ENCODE measurements at places on chromosomes 5 and 9. TPM values are rescaled to one million over a fixed set of nuclear protein-coding genes. Genes with fewer than 3 reads are reported as not detected.

- no peak overlapping the region for H3K27ac ChIP-seq
- H3K4me3 ChIP-seq, result no peak overlapping the region
- no peak for DNase-seq
- no peaks in the 10 kb centered on the region for H3K36me3 ChIP-seq
These were observed 175.7 kb downstream of the ARHGAP26 start for GRCh38 chr5:142945845-142946244.

DNA sequence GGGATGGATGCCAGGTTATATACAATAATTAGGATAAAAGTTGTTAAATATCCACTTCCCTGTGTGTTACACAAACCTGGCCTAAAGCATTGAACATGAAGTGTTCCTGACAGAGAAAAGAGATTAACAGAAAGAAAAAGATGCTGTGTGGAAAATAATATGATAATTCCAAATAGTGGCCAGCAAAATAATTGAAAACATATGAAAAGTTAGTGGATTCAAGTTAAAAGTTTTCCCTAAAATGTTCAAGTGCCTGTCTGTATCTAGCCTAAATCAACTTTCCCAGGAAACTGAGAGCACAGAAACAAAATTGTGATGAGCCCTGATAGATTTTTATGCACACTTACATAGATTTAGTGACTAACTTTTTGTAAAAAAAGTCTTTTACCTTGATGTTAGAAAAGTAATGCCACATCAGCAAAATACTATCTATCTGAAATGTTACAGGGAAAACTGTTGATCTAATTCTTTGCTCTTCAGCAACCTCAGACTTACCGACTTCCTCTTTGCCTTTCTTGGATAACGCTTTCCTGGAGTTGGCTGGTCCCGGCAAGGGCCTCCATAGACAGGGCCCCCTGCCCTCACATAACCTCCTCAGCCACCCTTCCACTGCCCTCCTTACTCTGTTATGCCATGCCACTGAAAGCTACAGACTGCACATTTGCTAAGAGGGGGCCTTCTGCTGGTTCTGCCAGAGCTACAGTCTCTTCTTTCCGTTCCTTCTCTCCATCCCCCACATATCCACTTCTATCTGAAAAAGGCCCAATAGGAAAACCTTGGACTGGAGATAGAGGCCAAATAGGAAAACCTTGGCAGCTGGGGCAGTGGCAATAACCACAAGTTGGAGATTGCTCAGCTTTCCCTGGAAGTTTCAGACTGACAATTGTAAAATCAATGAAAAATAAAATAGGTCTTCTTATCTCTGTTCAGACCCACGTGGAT, 44.4 kb downstream of the ZNF474 start:
- H3K4me1 ChIP-seq, result no peaks in the 10 kb centered on the region
- no peak overlapping the region for H3K27ac ChIP-seq
- H3K36me3 ChIP-seq, result no peaks in the 10 kb centered on the region
- no peak overlapping the region for H3K4me3 ChIP-seq
- no peaks in the 10 kb centered on the region for H3K27me3 ChIP-seq
- no peak for DNase-seq

DNA sequence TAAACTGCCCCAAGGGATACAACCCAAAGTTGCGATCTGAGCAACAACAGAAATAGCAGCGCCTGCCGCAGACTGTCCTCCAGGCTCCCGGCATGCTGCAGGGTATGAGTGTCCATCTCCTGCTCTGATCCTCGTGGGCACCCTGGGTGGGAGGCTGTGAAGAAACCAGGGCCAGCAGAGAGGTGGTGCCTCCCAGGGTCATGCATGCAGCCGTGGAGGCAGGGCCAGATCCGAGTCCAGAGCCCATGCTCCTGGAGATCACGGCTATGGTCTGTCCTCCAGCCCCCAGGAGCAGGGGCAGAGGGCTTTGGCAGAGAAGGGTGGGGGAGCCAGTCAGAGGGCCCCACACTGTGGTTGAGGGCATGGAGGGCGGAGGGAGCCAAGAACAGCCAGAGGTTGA, 29.0 kb downstream of the HRH2 start:
- DNase-seq, result no peak
- H3K4me1 ChIP-seq, result no peaks in the 10 kb centered on the region
- no peak overlapping the region for H3K4me3 ChIP-seq
- peaks cover 30% of the 10 kb centered on the region for H3K27me3 ChIP-seq
- H3K36me3 ChIP-seq, result peaks cover 3% of the 10 kb centered on the region

Gene SOX30
- not detected for total RNA-seq
